Transverse colon (tissue), 4 donors: ENCODE measurements at places on chromosomes 2 and 18.
A peak's percentile ranks its signal among the peaks of the same experiment; 100 is the strongest.

GRCh38 chr18:8976606-8977005 is 125.9 kb upstream of the NDUFV2 start:
- DNase-seq: no peak

GRCh38 chr2:132814651-132815050 is 144.6 kb upstream of the LYPD1 start:
- no peak for DNase-seq

DNA sequence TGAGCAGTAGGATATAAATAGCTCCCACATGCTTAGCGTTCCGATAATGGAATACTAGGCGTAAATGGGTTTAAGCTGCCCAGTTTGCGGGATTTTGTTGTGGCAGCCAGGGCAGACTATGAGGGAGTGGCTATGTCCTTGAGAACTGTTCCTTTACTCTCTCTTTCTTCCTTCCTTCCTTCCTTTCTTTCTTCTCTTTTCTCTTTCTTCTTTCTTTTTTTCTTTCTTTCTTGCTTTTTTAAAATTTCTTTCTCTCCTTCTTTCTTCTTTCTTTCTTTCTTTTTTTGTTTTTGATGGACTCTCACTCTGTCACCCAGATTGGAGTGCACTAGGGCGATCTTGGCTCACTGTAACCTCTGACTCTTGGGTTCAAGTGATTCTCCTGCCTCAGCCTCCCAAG is 9.1 kb upstream of the PRELID3A start:
- no peak for DNase-seq

DNA sequence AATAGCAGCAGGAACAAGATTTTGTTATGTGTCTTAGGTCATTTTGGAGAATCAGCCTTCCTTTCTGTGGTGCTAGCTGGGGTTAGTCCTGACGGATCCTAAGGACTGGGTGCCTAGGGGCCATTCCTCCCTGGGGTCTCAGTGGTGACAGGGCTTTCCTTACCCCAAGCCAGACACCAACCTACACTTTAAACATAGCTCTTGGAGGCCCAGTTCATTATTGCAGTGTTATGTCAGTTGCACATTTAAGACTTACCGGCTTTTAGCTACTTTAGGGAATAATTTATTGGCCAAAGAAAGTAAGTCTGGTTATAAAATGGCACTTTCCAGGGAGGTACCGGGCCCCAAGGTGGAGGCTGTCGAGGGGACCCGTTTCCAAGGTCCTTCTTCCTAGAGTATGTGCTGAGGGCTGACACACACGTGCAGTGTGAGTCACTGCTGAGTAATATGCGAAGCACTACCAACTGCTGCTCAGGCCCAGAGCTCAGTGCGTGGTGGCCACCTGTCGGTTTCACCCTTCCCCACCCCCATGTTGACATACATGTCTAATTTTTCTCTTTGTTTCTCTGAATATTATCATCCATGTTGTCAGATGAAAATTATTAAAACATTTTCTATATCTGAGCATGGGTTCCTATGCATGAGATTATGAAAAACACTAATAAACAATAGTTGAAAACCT is 37.0 kb upstream of the GRHL1 start:
- peak; percentile 17 for DNase-seq

DNA sequence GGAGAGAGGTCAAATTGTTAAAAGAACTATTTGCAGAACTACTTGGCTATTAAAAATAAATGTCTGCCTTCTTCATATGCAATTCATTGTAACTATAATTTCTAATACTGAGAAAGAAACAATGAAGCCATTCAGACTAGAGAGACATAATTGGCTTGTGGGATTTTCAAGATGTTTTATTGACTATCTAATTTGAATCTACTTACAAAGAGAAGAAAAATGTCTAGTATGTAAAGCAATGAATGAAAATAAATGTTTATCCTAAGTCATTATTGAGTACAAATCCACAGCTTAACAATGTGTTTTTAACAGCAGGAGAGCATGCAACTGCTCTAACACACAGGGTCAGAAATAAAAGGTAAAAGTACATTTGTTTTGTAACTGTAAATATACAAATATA is 19.2 kb downstream of the RMP24 start:
- DNase-seq: no peak

- DNase-seq: no peak
These were observed 28.8 kb upstream of the IGFBP5 start for GRCh38 chr2:216724190-216724589.

- DNase-seq: peak; percentile 25
These were observed 261.4 kb downstream of the TWIST2 start for GRCh38 chr2:239109041-239109927.

GRCh38 chr2:46421361-46421760 is 58.0 kb upstream of the TMEM247 start:
- DNase-seq: no peak

DNA sequence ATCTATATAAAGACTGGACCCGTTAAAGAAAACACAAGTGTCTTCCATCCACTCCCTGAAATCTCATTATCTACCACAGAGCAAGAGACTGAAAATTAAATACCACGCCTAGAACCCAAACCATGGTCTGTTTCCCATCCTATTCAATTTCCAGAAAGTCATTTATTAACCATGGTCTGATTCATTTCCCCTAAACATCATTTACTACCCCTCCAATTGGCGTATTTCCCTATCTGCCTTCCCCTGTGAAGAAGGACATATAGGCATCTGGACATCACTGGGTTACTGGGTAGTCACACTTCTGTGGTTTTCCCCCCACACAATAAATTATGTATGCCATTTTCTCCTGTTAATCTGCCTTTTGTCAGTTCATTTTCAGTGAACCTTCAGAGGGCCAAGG is 30.8 kb downstream of the CCDC93 start:
- no peak for DNase-seq

- peak; percentile 7 for DNase-seq
These were observed 12.7 kb downstream of the NEU4 start for GRCh38 chr2:241821460-241822263.

- no peak for DNase-seq
These were observed 202.7 kb downstream of the CYP26B1 start for GRCh38 chr2:71944806-71945602.

- no peak for DNase-seq
These were observed 59.4 kb downstream of the HK2 start for GRCh38 chr2:74893332-74893731.

GRCh38 chr2:106039634-106040315 is 154.3 kb downstream of the UXS1 start:
- peak; percentile 15 for DNase-seq

DNA sequence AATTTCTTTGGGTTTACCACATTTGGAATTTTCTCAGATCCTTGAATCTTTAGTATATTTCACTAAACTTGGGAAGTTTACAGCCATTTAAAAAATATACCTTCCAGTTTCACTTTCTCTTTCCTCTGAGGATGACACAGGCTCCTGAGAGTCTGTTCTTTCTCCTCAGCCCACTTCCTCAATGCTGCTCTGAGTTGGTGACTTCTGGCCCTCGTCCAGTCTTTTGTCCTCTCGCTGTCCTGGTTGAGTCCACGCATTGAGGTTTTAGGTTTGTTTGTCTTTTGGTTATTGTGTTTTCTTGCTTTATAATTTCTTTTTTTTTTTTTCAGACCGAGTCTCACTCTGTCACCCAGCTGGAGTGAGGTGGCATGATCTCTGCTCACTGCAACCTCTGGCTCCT is 40.7 kb upstream of the GALR1 start:
- peak; percentile 57 for DNase-seq

DNA sequence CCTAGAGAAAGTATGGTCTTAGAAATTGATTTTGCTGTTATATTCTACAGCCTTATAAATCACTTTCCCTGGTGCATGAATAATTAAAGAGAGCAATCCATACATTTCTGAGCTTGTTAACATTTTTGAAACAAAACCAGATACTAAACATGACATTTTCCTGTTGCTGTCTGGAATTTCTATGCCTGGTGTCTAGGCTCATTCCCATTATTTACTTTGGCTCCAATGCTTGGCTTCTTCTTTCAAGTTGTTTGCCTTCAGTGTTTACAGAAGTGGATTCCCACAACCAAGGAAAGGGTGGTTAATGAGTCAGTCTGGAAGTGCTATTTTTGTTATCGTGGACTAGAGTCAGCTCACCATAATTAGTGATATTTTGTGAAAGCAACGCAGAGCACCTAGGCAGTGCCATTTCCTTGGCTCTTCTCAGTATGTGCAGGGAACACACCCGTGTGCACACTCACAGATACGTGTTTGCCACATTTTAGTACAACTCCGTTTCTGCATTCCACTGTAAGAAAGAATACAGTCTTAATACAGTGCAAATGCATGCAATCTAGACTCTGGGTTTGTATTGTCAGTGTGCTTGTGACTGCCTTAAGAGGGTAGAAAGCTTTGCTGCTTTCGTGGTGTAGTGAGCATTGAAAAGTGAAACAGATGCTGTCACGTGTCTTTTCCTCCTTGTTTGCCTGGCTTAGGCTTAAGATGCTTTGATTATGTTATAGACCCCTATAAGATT is 185.0 kb upstream of the RASGRP3 start:
- DNase-seq: no peak

DNA sequence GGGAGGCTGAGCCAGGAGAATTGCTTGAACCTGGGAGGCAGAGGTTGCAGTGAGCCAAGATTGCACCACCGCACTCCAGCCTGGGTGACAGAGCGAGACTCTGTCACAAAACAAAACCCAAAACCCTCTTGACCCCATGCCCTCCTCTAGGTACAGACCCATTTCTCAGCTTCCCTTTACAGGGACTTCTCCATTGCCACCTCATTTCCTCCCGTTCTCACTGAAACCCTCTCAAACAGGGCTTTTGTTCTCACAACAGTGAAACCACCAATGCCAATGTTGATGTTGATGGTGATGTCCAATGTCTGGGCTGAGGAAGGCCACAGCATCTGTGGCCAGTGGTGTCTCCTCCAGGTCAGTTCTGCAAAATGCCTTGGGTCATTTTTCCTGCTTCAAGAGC is 69.0 kb upstream of the ZCCHC2 start:
- no peak for DNase-seq

- no peak for DNase-seq
These were observed 279.5 kb downstream of the RND3 start for GRCh38 chr2:150207979-150208378.

DNA sequence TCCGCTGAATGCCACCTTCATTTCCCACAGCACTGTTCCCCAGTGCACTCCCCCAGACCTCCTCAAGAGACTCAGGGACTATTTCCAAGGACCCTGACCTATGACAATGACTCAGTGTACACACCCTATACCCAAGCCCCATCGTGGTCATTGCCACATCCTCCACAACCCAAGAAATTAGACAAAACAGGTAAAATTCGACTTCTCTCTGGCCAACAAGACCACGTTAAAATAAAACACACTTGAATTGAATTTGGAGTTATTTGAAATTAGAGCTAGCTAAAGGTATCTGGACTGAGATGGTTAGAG is 126.4 kb upstream of the NCK2 start:
- DNase-seq: no peak

DNA sequence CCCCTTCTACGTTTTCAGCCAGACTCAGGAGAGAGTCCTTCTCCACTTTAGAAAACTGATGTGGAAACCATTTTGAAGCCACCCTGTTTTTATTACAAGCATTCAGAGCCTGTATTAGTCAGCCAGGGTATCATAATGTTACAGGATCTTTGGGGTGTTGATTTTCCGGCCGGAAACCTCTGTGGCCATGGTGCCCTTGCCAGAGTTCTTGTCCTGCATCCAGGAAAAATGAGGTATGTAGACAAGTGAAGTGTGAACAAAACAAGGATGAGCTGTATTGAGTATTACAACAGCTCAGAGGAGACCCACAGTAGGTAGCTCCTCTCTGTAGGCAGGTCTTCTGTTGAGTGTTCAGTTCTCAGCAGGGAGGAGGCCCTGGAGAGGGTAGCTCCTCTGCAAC is 241.0 kb upstream of the COPS8 start:
- DNase-seq: no peak

DNA sequence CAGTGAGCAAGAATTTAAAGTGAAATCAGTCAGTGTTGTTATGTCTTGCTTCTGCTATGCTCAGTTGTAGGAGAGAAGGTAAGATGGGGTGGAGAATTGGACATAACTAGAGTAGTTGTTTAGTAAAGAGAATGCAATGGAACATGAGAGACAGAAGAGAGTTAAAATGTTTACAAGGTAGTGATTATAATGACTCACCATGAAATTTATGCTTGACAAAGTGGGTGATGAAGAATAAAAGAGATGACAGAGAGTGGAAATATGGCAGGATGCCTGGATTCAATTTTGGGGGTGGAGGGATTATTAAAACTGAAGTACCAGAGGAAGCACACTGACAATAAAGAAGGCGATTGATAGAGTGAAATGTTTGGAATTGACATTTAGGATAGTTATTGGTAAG is 10.6 kb downstream of the SCG2 start:
- DNase-seq: no peak

- no peak for DNase-seq
These were observed 138.2 kb upstream of the PXDN start for GRCh38 chr2:1882471-1882870.

DNA sequence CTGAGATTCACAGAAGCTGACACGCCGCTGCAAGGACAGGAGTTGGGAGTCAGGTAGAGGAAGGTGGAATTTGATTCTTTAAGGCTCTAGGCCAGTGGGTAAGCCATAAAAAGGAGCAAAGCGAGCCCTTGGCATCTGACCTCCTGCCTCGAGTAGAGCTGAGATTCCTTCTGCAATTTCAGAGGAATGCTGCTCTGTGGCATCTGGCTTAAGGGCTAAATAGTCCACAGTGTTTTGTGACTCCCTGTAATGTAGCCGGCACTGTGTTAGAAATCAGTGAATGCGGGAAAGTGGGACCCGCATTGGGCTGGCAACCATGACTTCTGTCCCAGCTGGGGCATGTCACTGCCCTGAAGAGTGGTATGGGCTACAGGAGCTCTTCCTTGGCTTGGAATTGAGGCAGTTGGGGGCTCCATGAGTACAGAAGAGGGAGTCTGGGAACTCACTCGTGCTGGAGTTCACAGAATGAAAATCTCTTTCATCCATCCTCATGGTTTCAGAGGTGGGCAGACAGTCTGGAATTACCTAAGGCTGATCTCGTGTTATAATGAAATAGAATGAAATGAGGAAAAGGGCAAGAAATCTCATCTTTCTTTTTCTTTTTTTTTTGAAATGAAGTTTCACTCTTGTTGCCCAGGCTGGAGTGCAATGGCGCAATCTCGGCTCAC is 12.7 kb upstream of the MYCN start:
- no peak for DNase-seq

DNA sequence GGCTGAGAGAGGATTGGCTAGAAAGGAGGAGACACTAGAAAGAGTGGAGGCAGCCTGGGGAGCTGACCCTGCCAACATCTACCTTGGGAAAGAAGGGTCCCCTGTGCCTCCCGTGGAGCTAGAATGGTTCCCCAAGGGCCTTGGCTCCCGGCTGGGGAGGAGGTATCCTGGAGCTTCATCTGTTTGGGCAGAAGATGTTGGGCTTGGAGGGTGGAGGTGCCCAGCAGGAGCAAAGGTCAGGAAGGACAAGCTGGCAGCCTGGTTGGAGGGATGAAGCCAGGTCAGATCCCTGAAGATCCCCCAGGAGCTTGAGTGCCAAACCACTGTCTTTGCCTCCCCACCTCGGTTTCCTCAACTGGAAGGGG is 2.9 kb downstream of the ATP6V1B1 start:
- no peak for DNase-seq

GRCh38 chr18:55732227-55733106 is 144.5 kb upstream of the TCF4 start:
- DNase-seq: no peak
